ENCODE measurements at places on chromosomes 2 and 18.

DNA sequence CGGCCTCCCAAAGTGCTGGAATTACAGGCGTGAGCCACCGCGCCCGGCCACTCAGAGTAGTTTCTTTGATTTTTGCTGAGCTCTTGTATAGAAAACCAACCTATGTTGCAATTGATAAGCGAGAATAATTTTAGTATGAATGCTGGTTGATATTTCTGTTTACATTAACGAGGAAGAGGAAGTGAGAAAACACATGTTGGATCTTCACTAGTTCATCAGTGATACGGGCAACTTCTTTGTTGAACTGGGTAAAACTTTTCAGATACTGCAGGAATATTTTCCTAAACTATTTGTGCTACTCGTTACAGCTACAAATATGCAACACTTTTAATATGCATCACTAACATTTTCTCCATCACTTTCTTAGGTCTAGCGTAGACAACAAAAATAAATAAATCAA is 67.9 kb upstream of the SLC25A52 start:
- DNase-seq: no peak

GRCh38 chr2:240137596-240138253 is 1.6 kb upstream of the COPS9 start:
- no peak for DNase-seq

GRCh38 chr2:85779641-85780315 is 26.0 kb downstream of the ATOH8 start:
- no peak for DNase-seq

DNA sequence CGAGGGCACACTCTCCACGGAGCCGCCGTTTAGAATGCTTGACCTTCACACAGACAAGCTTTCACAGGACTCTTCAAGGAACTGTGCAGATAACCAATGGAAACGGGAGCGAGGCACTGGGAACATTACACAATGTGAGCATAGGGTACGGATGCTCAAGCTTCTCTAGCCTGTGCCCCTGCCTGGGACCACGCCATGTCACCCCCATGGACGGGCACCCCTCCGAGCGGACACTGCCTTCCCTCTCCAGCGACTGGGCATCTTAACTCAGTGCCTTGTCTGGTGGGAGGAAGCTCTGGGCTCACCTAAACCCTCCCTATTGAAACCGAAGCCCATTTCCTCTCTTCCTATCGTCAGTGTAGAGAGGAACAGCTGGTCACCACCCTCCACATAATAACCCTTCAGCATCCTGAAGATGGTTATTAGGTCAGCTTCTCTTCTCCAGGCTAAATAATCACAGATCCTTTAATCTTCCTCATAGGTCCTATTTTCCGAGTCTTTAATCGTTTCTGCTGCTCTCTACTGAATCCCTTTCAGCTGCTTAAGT is 626.7 kb downstream of the GALR1 start:
- no peak for DNase-seq

DNA sequence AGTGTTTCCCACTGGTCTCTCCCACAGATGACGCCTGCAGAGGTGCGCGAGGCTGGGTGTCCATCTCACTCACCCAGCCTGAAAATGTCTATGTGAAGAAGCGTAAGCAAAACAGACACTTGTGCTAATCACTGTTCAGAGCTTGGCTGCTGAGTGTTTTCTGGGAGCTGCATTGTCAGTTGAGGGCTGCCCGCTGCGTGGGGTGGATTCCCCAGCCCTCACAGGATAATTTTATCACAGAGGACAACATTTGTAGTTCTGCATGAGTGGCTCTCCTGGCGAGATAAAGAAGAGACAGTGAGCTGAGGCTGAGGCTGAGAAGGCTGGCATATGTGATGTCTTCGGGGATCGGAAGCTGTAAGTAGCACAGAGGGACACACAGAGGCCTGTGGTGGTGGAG is 16.2 kb upstream of the CAPN13 start:
- no peak for DNase-seq

GRCh38 chr2:30112561-30112960 is 34.2 kb upstream of the YPEL5 start:
- DNase-seq: no peak

DNA sequence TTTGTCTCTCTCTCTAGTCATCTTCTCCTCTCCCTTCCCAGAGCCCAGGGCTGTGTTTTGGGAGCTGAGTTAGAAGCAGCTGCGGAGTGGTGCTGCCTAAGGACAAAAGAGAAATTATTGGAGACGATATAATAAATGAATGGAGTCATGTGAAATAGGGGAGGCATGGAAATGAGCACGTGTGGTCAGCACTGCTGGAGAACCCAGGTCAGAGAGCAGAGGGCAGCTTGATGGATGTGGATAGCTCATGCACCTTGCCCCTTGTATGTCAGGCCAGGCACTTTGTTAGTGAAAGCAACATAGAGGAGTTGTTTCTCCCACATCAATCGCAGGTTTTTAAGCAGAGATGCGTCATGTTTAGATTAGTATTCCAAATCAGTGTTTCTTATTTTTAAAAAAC is 15.7 kb downstream of the TTR start:
- no peak for DNase-seq

GRCh38 chr18:32707147-32707546 is 65.7 kb downstream of the KLHL14 start:
- no peak for DNase-seq
